Immature natural killer cell (primary cell): ENCODE measurements at places on chromosomes 5 and 9.

DNA sequence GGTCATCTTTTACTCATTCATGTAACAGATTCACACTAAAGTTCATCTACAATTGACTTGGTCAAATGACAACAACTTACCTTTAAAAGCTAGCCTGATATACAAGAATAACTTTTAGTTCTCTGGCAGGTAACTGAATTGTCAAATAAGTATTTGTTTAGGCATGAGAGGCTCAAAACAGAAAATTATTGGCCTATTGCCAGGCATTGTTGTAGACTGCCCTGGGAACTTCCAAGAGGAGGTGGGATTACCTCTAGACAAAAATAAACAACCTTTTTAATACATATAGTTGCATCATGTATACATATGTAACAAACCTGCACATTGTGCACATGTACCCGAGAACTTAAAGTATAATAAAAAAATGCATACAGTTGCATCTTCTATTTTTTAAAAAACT lies 18.2 kb upstream of the SLCO4C1 start:
- no peak for DNase-seq

GRCh38 chr5:111685969-111686368 lies 71.0 kb downstream of the NREP start:
- peak; percentile 2 for DNase-seq

- DNase-seq, result no peak
Observed at GRCh38 chr5:13566871-13567339, 377.6 kb downstream of the DNAH5 start.

- no peak for DNase-seq
Observed at GRCh38 chr5:67315082-67315989, 118.7 kb upstream of the CD180 start.
